Immature natural killer cell (primary cell): ENCODE measurements at places on chromosomes 1 and 21. TPM values are rescaled to one million over a fixed set of nuclear protein-coding genes. Genes with fewer than 3 reads are reported as not detected.

GRCh38 chr21:15029077-15029476, 35.7 kb downstream of the NRIP1 start:
- no peak for DNase-seq
- H3K4me1 ChIP-seq = peaks cover 70% of the 10 kb centered on the region

GRCh38 chr1:157429601-157430240, 122.6 kb downstream of the FCRL5 start:
- DNase-seq = no peak
- H3K4me3 ChIP-seq = no peak overlapping the region
- no peaks in the 10 kb centered on the region for H3K36me3 ChIP-seq
- peaks cover 11% of the 10 kb centered on the region for H3K27me3 ChIP-seq
- H3K27ac ChIP-seq = no peak overlapping the region

- DNase-seq = no peak
- no peak overlapping the region for H3K4me3 ChIP-seq
- no peak overlapping the region for H3K27ac ChIP-seq
- H3K36me3 ChIP-seq = no peaks in the 10 kb centered on the region
- H3K4me1 ChIP-seq = no peaks in the 10 kb centered on the region
Observed at GRCh38 chr1:112762541-112763500, 47.7 kb upstream of the PPM1J start.

- H3K4me3 ChIP-seq = no peak overlapping the region
- no peak overlapping the region for H3K27ac ChIP-seq
- no peaks in the 10 kb centered on the region for H3K36me3 ChIP-seq
- H3K27me3 ChIP-seq = peaks cover 2% of the 10 kb centered on the region
- no peak for DNase-seq
Observed at GRCh38 chr1:150176593-150176992, 26.9 kb downstream of the PLEKHO1 start.

DNA sequence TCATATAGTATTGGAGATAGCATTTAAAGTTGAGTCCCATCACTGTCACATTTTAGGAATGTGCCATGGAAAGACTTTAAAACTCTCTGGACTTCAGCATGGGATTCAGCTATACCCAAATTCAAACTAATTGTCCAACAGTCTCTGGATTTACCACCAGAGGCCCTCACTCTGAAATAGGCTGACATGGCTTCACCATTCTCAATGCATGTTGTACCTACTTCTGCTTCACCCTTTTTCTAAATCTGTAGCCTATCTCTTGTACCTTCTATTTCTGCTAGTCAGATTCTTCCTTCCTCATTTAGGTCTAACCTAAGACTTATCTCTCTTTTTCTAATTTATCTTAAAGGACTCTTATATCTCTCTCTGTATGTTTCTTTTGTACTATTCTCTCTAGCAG, 512.7 kb upstream of the ZRANB2 start:
- H3K27ac ChIP-seq = no peak overlapping the region
- no peak overlapping the region for H3K4me3 ChIP-seq
- peaks cover 2% of the 10 kb centered on the region for H3K27me3 ChIP-seq
- no peaks in the 10 kb centered on the region for H3K36me3 ChIP-seq

DNA sequence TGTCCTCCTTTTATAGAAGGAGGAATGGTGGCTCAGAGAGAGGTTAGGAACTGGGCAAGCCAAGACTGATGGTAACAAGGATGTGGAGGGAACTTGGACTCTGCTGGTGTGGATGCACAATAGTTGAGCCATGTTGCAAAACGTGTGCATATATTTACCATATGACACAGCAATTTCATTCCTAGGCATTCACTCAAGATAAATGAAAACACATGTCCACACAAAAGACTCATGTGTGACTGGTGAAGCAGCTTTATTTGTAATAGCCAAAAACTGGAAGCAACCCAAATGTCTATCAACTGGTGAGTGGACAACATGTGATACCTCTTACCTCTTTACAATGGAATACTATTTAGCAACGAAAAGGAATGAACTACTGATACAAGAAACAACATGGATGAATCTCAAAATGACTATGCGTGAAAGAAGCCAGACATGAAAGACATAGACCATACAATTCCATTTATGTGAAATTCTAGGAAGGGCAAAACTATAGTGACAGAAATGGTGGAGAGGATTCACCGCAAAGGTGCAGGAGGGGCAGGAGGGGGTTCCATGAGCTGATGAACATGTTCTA, 36.2 kb downstream of the CAMK2N1 start:
- H3K36me3 ChIP-seq = no peaks in the 10 kb centered on the region
- no peaks in the 10 kb centered on the region for H3K4me1 ChIP-seq

DNA sequence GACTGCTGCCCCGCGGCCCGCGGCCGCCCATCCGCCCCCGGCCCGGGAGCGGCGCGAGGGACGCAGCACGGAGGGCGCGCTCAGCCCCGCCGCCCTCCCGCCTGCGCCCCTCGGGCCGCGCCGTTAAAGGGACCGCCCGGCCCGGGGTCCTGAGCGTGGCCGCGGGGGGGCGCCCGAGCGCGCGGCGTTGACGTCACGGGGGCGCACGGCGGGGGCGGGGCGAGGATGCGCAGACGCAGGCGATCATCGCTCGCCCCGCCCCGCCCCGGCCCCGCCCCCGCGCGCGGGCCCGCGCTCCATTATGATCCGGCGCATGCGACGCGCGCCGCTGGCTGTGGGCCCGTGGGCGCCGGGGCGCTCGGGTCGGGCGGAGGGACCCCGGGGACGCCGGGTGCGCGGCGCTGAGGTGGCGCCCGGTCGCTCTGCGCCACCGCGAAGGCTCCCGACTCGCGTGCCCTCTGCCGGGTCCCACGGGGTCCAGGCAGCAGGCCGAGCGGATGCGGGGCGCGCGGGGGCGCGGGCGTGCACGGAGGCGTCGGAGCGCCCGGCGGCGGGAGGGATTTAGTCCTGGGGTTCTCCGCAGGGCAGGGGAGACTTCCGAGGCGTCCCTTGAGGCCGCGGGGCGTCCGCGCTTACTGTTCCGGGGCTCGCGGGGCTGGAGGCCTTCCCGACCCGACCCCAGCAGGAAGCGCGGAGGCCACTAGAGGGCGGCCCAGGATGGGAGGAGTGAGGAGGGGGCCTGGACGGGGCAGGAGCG, at the start of gene DVL1:
DVL1 (minus strand) TSS at position 163 of the 757 bp plus-strand sequence. CDS start 353 bp downstream, outside the sequence.
- H3K4me1 ChIP-seq = peaks cover 17% of the 10 kb centered on the region
- H3K36me3 ChIP-seq = no peaks in the 10 kb centered on the region
- peaks cover 3% of the 10 kb centered on the region for H3K27me3 ChIP-seq
- H3K27ac ChIP-seq = no peak within 1 kb of the TSS
- peak within 1 kb of the TSS; percentile 76 for H3K4me3 ChIP-seq

- peaks cover 2% of the 10 kb centered on the region for H3K27me3 ChIP-seq
- peak overlapping the region; percentile 89 for H3K4me3 ChIP-seq
- peak; percentile 26 for DNase-seq
- H3K27ac ChIP-seq = peak overlapping the region; percentile 87
- peaks cover 13% of the 10 kb centered on the region for H3K4me1 ChIP-seq
Observed at GRCh38 chr1:241518476-241519307, 863 bp downstream of the FH start.

DNA sequence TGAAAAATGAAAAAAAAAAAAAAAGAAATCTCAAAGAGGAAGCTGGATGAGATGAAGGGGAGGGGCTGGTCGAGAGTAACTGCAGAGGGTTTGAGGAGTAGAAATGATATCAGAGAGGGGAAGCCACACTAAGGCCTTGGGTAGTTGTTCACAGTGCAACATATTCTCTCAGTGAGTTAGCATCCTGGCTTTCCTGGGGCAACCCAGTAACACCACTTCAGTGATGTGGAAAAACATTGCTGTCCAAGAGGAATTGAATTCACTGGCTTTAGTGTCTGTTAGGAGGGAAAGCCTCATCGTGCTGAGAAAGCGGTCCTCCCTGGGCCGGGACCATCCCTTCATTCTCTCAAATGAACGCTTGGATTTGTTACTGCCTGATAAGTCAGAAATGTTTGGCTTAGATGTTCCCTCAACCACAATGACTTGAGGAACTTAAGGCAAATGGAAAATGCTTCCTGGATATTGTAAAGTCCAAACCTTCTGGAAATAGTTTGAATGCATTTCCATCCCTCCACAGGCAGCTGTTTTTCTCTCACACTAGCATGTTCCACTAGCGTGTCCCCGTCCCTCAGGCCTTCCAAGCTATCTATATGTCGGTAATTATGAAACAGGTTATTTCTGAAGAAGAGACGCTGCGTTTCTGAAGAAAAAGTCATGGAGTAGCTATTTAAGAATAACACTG, 12.2 kb downstream of the TGFB2 start:
- DNase-seq = no peak
- H3K27ac ChIP-seq = no peak overlapping the region
- H3K27me3 ChIP-seq = peaks cover 2% of the 10 kb centered on the region
- peaks cover 2% of the 10 kb centered on the region for H3K4me1 ChIP-seq
- H3K36me3 ChIP-seq = no peaks in the 10 kb centered on the region

- no peaks in the 10 kb centered on the region for H3K4me1 ChIP-seq
- no peak overlapping the region for H3K27ac ChIP-seq
- no peaks in the 10 kb centered on the region for H3K27me3 ChIP-seq
- H3K36me3 ChIP-seq = peaks cover 10% of the 10 kb centered on the region
Observed at GRCh38 chr1:59674595-59674994, 140.2 kb upstream of the HOOK1 start.

GRCh38 chr1:84027368-84027767, 28.4 kb upstream of the TTLL7 start:
- no peak overlapping the region for H3K27ac ChIP-seq
- no peak overlapping the region for H3K4me3 ChIP-seq
- H3K4me1 ChIP-seq = no peaks in the 10 kb centered on the region
- H3K36me3 ChIP-seq = no peaks in the 10 kb centered on the region
- no peaks in the 10 kb centered on the region for H3K27me3 ChIP-seq

DNA sequence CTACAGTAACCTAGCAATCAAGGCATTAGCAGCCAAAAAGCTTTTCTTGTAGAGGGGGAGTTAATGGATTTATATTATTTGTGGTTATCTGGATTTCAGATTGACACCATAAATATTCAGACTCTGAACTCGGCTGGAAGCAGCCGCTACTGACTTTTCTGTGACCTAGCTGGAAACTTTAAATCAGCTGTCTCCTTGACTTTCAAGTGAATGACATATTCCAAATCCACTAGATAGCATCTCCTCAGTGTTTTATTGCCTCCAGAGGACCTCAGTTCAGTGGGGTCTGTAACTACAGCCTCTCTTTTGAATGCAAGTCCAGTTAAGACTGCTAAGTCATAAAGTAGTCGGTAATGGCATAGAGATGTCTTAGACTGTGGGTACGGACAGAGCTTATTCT, 448.5 kb downstream of the NUF2 start:
- no peak overlapping the region for H3K4me3 ChIP-seq
- H3K27ac ChIP-seq = no peak overlapping the region

- no peaks in the 10 kb centered on the region for H3K4me1 ChIP-seq
- H3K27ac ChIP-seq = no peak overlapping the region
- H3K27me3 ChIP-seq = no peaks in the 10 kb centered on the region
- H3K36me3 ChIP-seq = no peaks in the 10 kb centered on the region
- H3K4me3 ChIP-seq = no peak overlapping the region
Observed at GRCh38 chr21:18006691-18007090, 187.5 kb upstream of the C21orf91 start.

- peaks cover 31% of the 10 kb centered on the region for H3K27me3 ChIP-seq
- H3K4me3 ChIP-seq = peak overlapping the region; percentile 8
- peak overlapping the region; percentile 11 for H3K27ac ChIP-seq
- H3K36me3 ChIP-seq = no peaks in the 10 kb centered on the region
- DNase-seq = no peak
- H3K4me1 ChIP-seq = peaks cover 44% of the 10 kb centered on the region
Observed at GRCh38 chr21:43919283-43919682, 54.3 kb downstream of the AGPAT3 start.

DNA sequence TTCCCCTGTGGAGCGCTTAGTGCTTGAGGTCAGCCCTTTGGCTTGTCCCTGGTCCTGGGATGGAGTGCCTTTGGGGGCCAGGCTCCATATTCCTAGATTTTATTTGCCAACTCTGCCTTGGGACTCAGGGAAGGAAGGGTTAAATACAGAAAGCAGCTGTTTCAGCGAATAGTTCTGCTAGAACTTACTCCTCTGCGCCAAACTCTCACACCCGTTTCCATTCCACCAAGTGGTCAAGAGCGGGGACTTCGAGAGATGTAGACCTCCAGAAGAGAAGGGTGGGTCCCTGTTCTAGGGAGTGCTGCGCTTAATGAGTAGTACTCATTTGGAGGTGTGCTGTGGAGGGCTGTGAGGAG, 704 bp upstream of the TOMM40L start:
- H3K4me1 ChIP-seq = peaks cover 60% of the 10 kb centered on the region
- H3K27ac ChIP-seq = peak overlapping the region; percentile 79
- peak overlapping the region; percentile 98 for H3K4me3 ChIP-seq
- peaks cover 26% of the 10 kb centered on the region for H3K36me3 ChIP-seq

- H3K4me1 ChIP-seq = peaks cover 41% of the 10 kb centered on the region
- peak overlapping the region; percentile 89 for H3K27ac ChIP-seq
- H3K4me3 ChIP-seq = peak overlapping the region; percentile 84
- no peak for DNase-seq
Observed at GRCh38 chr1:228081578-228082213, 812 bp upstream of the ARF1 start.

DNA sequence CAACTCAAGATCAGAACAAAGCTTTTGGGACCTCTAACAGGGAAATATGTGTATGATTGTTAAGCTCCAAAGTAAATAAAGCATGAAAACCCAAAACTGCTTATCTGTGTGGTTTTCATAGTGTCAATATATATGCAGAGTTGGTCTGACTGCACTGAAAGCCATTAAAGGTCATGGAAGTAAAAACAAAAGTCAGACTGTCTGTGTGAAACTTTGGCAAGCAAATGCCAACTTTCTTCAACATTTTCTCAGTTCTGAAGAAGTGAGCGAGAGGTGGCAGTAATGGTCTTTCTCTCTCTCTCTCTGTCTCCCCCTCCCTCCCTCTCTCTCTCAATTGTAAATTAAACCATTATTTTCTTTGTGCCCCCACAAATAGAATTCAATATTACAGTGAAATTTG, 100.1 kb upstream of the S1PR1 start:
- peak; percentile 40 for DNase-seq
- no peaks in the 10 kb centered on the region for H3K36me3 ChIP-seq
- peaks cover 2% of the 10 kb centered on the region for H3K27me3 ChIP-seq
- peak overlapping the region; percentile 71 for H3K4me3 ChIP-seq

Gene SERPINC1
- not detected for polyA plus RNA-seq

Gene AGT
- not detected for polyA plus RNA-seq

Gene TMPRSS15
- polyA plus RNA-seq = not detected

Gene REN
- polyA plus RNA-seq = not detected

Gene PLA2G2D
- not detected for polyA plus RNA-seq

Gene CELSR2
- polyA plus RNA-seq = 0.17 TPM

Gene APOBEC4
- not detected for polyA plus RNA-seq

Gene KRTAP10-5
- not detected for polyA plus RNA-seq

Gene EXTL1
- not detected for polyA plus RNA-seq
